ENCODE measurements at places on chromosomes 2 and 18.

- DNase-seq, result no peak
These were observed 154.2 kb downstream of the DSC3 start for GRCh38 chr18:30888344-30888743.

DNA sequence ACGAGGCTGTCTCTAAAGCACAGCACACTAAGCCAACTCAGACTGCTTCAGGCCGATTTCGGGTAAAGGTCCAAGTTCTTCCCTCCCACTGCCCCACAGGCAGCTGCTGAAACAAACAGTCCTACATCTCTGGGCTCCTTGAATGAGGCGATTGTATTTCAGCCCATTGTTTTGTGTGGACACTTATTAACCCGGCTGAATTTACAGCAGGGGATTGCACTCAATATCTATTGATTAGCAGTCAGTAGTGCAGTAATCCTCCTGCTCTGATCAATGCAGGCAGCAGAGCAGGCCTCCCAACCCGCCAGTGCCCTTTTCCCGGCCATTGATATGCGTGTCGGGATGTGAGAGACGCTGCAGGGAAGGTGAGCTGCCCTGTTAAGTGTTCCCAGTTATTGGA, 330.1 kb downstream of the CMPK2 start:
- DNase-seq, result peak; percentile 12

DNA sequence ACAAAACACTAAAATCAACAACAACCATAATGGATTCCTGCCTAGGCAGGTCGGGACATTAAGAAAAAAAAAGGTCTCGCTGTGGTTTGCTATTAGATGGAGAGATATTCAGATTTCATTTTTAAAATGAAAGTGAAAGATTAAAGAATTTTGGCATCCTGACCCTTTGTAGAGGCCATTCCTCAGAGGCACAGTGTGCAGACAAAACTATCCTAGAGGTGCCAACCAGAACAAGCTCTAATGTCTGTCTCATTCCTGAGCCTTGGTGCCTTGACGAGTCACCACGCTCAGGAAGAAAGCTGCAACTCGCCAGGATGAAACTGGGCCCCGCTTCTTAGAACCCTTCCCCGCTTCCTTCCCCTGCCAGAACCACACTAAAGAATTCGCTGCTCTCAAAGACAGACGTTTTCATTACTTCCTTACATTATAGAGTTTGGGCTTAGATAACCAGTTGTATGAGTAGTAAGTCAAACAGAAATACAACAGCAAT, 156.0 kb downstream of the TGIF1 start:
- DNase-seq, result no peak

- no peak for DNase-seq
These were observed 95.9 kb downstream of the NEB start for GRCh38 chr2:151638191-151638933.

GRCh38 chr2:16201848-16202247, 261.5 kb downstream of the MYCN start:
- DNase-seq, result no peak

GRCh38 chr2:211181626-211182025, 625.2 kb downstream of the CPS1 start:
- peak; percentile 14 for DNase-seq

DNA sequence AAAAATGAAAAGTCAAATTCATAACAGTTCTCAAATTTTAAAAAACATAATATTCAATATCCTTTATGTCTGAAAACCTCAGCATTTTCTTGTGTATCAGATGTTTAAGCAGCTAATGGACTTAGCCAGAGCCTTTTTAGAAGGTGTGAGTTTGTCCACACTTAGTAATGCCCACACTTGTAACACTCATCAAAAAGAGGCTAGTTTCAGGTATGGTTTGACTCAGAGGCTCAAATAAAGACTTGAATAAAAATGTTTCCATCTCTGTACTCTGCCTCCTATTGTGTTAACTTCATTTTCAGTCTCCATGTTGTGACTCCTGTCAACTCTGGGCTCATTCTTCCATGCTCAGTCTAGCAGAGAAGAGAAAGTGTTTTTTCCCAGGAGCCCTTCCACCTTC, 311.6 kb downstream of the IRS1 start:
- no peak for DNase-seq

DNA sequence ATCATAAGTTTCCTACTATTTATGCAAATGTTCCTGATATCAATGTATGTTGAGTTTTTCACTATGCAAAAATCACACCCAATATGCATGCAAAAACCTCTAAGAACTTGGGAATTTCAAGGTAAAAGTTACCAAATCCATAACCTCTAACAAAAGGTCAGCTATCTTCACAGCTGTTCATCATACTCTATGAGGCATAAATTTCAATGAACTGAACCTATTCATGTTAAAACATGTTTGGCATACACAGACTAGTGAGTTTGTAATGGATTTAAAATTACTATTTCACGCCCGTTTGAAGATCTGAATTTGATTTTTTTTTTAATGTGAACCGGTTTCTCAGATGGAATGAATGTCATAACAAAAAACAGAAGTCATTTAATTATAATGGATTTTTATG, 100.2 kb downstream of the ATAD2B start:
- no peak for DNase-seq

GRCh38 chr2:64859312-64860212, 129.6 kb upstream of the SLC1A4 start:
- peak; percentile 89 for DNase-seq

DNA sequence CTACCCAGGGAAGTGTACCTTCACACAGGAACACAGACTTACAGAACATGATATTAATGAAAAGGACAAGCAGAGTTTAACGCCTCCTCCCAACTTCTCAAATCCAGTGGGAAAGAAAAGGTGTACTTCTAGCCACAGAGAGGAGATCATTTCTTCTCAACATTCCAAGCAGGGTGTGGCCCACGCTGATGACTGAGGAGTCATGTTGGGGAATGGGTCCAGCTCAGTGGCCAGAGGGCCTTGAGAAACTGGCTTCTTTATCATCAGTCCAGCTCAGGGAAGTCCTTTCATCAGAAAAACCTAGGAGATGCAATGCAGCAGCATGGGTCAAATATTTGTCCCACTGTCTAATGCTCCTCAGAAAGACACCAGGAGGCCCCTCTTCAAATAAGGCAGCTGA, 63.0 kb downstream of the RBM43 start:
- no peak for DNase-seq

DNA sequence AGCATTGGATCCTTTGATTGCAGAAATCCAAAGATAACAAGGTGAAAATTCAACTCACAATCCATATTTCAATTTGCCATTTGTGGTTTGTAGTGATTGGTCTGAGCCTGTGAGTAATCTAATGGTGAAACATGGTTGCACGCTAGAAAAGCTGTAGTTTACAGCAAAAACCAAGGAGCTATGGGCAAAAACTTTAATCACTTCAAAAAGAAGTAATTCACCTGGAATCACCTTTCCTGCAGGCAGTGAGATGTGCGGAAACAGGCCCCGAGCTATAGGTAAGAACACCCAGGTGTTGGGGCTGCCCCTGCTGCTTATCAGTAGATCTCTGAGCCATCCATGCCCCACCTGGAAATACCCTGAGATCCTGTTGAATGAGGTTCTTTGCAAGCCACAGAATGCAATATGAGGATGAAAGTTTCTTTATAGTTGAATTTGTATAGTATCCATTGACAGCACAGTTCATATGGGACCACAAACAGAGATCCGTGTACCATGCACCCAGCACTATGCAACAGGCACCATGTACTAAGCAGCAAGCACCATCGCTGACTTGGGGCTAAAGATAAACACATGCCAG, 208.2 kb downstream of the SPP2 start:
- no peak for DNase-seq

DNA sequence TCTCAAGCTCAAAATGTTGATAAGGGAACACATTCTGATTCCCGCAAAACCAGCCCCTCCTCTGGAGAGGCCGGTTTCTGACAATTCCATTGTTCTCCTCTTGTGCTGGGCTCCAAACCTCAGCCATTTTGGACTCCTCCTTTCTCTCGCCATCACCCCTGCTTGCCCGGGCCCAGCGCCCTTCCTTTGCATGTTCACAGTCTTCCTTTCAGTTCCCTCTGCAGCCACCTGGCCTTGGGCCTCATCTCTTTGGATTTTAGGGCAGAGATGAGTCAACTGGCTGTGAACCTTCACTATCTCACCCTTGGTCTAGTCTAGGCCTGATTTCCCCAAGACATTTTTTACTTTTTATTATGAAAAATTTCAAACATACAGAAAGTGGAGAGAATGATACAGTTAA, 155.9 kb upstream of the MAP3K20 start:
- DNase-seq, result no peak

DNA sequence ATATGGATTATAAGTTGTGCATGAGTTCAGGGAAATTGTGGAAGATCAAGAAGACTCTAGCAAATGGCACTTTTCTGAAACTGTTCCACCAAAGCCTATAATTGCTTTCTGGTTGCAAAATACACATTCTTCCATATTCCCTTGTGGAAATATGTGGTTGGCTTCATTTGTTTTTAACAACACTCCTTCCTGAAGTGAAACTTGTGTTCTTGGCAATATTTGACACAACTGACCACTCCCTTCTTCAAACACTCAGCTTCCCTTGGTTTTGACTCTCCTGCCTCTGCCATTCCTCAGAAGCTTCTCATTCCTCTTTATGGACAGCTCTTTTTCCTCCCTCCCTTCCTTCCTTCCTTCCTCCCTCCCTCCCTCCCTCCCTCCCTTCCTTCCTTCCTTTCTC, 192.3 kb downstream of the PMAIP1 start:
- no peak for DNase-seq

DNA sequence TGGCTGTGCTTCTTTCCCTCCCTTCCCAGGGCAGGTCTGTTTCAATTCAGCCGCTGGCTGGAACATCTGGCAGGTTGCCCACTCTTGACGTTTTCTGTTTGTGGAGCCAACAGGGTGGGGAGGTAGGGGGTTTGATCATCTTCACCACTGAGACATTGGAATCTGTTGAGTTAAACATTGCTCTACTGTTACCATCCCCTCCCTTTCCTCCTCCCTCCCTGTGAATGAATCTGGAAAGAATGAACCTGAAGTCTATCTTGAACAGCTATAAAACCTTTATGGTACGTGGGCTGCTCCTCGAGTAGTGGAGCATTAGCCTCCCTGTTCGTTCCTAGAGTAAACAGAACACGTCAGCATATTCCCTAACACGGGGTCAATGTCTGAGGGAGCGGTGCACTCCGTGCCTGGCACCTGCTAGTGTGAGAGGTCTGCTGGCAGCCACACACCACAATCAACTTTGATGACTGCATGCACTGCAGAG, 249.9 kb upstream of the RBBP8 start:
- DNase-seq, result peak; percentile 20

GRCh38 chr2:187271825-187272224, 176.2 kb downstream of the CALCRL start:
- DNase-seq, result no peak

GRCh38 chr2:223853425-223853837, 16.0 kb upstream of the AP1S3 start:
- DNase-seq, result no peak

- DNase-seq, result no peak
These were observed 51.3 kb downstream of the LIPG start for GRCh38 chr18:49613141-49613640.

DNA sequence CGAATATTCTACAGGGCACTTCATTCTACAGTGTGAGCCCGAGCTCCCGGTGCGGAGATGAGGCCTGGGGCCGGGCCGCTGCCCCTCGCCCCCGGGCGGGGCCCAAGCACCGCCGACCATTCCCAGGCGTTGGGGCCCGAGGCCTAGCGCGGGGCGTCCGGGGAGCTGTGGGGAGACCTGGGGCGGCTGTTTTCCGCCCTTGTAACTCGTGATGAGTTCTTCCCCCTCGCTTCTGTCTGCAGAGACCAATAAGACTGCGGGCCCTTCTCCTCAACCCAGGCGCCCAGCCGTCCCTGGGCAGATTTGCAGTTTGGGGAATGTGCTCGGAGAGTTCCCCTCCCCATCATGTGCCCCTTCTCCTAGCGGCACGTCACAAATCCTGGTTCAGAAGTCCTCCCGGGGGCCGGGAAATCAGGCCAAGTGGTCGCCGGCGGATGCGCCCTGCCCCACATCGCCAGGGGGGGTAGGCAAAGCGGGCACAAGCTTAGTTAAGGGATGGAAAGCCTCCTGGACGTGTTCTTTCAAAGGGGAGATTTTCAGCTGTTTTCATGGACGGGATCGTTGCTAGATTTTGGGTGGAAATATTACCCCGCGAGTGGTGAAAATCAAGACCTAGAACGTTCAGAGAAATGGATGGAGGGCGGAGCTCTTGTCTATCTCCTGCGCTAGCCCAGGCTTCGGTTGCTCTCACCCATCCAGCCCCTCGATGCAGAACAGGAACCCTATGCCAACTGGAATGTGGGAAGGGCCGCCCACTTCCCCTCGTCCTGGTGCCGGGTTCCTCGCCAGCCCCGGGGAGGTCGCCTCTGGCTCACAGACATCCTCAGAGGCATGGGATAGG, 18.8 kb upstream of the HAAO start:
- DNase-seq, result peak; percentile 55

- DNase-seq, result no peak
These were observed 588.9 kb upstream of the NRXN1 start for GRCh38 chr2:51620796-51621195.

GRCh38 chr2:223054193-223054781, 2.3 kb downstream of the KCNE4 start:
- DNase-seq, result no peak

DNA sequence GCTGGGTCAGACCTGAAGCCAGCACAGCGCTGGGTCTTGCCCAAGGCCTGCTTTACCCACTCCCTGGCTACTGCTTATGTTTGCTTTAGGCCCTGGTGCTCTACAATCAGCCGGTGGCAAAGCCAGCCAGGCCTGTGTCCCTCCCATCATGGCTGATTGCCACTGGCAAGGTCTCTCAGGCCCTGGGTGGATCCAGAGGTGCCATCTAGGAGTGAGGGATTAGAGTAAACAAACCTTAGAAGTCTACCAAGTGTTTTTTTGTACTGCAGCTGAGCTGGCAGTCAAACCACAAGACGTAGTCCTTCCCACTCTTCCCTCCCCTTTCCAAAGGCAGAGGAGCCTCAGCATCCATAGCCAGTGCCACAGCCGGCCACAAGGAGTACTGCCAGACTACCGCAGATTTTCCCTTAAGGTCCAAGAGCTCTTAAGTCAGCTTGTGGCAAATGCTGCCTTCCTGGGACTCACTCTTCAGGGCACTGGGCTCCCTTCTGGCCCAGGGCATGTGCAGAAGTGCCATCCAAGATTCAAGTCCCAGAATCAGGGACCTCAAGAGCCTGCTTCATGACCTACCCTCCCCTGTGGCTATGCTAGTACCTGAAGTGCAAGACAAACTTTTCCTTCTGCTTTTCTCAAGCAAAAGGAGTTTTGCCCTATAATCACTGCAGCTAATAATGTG, 20.0 kb downstream of the IL1RL2 start:
- no peak for DNase-seq

- no peak for DNase-seq
These were observed 160.1 kb downstream of the DYSF start for GRCh38 chr2:71613403-71613952.

Data from HuH-7 (cell line).